ENCODE measurements at places on chromosomes 7 and 10.

GRCh38 chr10:6460861-6461409, 119.1 kb downstream of the PRKCQ start:
- DNase-seq = no peak

GRCh38 chr7:25889765-25890164, 262.2 kb upstream of the NFE2L3 start:
- DNase-seq = no peak

DNA sequence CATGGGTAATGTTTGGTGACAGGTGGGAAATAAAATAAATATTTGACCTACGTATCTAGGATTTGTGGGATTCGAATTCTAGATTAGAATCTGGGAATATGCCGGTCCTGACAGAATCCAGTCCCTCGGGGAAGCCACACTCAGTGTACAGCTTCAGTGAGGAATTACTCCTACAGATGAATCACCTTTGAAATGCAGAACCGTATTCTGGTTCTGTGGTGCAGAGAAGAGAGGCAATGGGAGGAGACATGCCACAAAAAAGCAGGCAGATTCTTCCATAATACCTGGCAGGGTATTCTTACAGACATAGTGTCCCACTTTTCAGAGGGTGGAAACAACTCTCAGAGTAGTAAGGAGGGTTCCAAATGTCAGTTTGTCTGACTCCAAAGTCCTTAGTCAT, 286.9 kb downstream of the SORCS1 start:
- DNase-seq = no peak

GRCh38 chr10:78436706-78437406, 403.2 kb downstream of the RPS24 start:
- no peak for DNase-seq

GRCh38 chr10:122044045-122044661, 55.2 kb downstream of the TACC2 start:
- DNase-seq = no peak

DNA sequence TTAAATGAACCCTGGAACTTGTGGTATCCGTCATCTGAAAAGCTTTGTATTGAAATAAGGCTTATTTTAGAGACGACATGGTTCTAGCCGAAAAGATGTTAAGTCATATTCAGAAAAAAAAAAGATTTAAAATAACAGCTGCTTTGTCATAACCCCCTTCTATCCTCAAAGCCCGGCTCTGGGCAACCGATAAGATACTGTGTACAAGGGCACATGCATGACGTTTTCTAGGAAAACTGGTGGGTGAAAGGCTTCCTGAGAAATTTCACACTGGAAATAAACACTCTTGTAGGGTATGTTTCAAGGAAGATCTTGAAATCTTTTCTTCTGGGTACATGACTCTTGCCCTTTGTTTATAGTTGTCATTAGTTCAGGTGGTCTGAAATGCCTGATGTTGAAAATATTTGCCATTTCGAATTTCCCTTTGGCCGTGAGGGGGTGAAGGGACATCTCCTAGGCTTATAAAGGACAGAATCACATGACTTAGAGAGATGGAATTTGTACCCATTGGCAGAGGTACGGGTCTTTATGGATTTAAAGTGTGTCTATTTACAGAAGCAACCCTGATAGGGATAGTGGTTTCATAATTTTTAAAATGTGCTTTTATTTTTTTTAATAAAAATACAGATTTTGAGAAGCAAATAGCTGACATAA, 232.5 kb downstream of the PTEN start:
- DNase-seq = no peak

DNA sequence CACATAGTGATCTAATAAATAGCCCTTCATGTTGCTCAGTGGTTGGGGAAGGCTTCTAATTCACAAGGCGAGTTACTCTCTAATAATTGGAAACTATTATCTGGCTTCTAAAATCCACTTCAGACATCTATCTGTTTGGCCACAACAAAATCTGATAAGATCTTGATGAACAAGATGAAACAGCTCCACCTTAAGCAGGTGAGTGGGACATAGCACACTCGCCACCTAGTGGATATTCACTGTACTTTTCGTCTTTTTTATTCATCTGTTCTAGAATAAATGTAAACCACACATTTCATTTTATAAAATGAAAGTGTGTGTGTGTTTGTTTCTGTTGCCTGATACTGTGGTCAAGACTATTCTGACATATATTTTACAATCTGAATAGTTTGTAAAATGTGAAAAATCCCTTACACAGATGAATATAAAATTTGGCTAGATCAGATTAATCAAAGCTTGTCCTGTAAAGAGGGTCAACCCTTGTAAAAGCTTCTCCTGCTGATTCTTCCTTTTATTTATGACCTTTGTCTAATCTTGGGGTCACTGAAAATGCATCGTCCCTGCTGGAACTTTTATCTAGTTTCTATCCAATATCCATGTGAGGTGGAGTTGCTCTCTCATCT, 26.5 kb upstream of the CNTNAP2 start:
- DNase-seq = no peak

- no peak for DNase-seq
These were observed 1.9 kb upstream of the TMEM178B start for GRCh38 chr7:141071855-141072547.

DNA sequence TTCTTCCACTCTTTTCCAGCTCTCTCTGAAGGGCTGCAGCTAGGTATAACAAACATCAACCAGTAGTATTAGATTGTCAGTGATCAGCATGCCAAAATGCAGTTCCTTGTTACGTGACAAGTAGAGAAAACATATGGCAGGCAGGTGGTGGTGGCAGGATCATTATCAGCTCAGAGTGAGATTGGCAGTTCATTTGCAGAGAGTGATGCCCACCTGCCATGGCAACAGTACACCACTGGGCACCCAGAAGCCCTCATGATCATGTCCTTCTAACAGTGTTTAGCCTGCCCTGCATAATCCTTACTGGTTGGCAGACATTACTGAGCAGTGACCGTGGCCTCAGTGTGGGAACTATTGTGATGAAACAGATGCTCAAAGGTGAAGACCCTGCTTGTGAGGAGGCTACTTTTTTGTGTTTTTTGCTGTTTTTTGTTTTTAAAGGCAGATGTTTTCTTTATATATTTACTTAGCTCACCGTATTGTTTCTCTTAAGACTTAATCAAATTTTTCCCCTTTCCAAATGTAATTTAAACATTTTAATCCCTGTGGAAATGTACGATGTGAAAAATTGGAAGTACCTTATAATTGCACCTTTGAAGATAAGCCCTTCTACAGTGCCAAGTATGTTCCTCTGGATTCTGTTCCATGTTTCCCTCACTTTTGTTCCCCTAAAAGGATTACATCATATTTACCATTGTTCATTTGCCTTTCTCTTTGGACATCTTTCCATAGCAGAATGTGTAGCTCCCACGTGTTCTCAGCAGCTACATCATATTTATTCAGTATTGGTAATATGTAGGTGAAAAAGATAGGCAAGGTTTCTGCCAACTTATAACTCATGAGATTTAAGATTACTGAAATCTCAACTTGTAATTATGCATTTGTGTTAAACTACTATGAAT, 179.6 kb downstream of the SND1 start:
- DNase-seq = no peak

DNA sequence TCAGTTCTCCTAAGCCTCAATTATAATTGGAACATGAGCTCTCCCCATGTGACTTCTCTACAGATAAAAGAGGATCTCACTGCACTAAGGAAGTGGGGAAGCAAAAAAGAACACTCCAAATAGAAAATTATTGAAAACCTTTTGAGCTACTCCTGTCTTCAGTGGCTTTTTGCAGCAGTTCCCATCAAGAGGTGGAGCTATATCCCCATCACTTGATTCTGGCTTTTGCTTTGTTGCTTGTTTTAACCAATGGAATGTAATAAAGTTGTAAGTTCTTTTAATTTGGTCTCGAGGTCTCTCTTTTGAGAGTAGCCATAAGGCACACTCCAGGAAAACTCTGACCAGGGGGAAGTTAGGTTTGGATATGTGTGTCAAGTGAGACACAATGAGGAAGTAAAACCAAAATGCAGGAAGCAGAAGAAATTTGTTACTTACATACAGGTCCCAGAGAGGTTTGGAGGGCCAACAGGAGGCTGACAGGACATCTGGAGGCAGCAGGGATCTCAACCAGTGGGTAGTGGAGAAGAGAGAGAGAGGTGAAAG, 569.4 kb downstream of the HTR7 start:
- DNase-seq = no peak

DNA sequence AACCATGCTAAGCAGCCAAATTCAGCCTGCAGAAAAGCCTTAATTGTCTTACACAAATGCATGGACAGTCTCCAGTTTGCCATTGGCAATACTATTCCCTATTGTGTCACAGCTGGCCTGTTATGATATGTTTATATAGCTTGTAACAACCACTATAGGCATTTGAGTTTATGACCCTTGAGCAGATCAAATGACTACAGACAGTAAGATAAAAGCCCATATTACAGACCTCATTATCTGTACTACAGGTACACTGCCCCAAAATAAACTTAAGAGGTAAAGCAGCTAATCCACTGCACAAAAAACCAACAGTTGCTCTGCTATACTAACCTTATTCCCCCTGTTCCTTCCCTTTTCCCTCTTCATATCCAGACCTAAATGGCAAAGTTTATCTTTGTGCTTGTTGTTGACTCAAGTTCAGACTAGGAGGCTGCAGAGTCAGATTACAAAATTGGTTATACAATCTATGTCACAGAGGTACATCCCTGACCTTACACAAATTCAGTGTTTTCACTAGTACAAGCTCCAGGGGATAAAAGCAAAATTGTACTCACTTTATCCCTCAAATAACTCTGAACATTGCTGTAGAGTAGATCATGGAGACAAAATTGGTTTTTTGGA, 218.4 kb downstream of the GRM8 start:
- no peak for DNase-seq

DNA sequence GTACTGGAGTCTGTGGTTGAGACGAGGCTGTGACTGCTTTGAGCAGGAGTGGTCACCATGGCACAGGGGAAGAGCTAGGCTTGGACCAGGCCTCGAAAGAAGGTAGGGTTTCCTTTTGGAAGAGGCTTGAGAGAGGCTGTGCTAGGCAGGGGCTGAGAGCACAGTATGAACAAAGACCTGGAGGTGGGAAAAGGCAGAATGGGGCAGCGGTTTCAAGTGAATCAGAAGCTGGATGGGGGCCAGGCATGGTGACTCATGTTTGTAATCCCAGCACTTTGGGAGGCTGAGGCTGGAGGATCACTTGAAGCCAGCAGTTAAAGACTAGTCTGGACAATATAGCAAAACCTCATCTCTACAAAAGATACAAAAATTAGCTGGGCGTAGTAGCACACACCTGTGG, 65.9 kb downstream of the CLIP2 start:
- DNase-seq = peak; percentile 12

DNA sequence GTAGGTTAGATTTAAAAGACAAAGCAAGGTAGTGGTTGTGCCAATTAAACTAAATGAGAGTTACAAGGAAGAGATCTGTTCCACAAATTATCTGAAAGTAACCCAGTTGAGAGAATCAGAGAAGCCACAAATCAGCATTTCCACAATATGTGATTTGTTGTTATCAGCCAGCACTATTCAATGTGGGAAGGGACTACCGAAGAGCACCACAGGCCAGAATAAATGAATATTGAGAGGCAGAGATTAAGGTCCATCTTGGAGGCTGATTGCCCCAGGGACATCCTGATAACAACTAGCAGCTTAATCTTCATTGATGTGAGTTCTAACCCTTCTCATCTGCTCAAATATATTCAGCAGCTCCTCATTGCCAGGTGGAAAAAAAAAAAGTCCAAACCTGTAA, 367.6 kb downstream of the MALRD1 start:
- DNase-seq = no peak

- DNase-seq = no peak
These were observed 219.3 kb downstream of the WDR11 start for GRCh38 chr10:121070275-121071070.

DNA sequence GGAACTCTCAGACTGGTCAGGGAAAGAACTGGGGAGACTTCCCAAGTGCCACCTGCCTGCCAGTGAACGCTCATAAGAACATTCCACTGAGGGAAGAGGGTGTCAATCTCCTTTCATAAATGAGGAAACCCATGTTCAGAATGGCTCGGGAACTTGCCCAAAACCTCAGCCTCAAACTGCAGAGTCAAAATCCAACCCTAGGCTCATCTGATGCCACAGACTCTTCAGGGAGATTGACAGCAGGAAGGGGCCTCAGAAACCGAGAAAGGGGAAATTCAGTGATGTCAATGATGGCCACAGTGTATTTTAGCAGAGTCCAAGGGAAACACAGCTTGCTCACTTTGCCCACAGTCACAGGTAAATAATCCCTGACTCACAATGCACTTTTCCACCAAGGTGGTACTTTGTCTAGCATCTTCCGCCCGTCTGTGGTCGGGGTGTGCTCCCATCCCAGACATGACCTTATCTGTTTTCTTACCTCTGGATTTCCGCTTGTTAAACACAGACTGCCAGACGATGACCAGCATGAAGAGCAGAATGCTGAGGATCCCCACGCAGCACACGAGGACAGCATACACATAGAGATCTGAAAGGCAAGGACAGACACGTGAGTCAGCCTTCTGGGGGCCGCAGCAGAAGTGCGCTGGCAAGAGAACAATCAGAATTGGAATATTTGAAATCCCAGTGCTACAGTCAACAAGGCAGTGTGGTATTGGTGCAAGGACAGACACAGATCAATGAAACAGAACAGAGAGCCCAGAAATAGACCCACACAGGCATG, 38.4 kb downstream of the VSTM4 start:
- DNase-seq = peak; percentile 22

DNA sequence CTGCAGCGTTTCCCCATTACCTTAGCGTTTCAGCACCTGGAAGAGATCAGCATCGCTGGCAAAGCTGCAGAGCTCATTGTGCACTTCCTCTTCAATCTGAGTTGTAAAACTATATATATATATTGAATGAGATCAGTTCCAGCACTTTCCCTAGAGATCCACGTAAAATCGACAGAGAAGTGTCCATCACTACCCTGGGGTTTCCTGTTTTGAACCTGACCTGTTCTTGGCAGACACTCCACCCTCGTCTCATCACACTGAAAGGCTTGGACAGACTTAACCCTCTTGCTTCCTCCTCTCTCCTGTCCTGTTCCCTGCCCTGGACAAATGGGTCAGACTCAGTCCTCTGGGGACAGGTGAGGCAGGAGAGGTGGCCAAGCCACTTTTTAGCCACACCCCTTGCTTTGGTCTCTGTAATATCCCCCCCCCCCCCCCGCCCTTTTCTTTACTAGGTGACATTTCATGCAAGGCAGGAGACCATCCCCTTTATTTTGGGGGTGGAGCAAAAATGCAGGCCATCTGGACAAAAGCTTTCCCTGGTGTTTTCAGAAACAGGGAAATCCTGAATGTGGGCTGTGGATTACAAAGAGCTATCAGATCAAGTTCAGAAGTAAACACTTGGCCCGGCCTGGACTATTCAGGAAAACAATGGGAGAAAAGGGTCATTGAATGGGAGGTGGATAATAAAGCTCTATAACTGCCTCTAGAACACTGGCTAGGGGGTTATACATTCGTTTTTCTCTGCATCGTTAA, 83.7 kb upstream of the KDM7A start:
- no peak for DNase-seq

GRCh38 chr7:110650328-110650727, 440.6 kb upstream of the LRRN3 start:
- DNase-seq = no peak

GRCh38 chr7:151665368-151665767, 145.7 kb upstream of the RHEB start:
- DNase-seq = no peak
